Cerebellar nuclear complex (tissue), 1 donor: ENCODE measurements at places on chromosomes 4 and X.

- DNase-seq: no peak
Measured at GRCh38 chr4:72969976-72970375, 99.5 kb downstream of the COX18 start.

GRCh38 chrX:150504397-150505182 lies 63.8 kb upstream of the MTM1 start:
- DNase-seq: no peak

- DNase-seq: no peak
Measured at GRCh38 chr4:168574581-168575295, 77.9 kb downstream of the PALLD start.

- no peak for DNase-seq
Measured at GRCh38 chr4:11393551-11393950, 35.1 kb downstream of the HS3ST1 start.

DNA sequence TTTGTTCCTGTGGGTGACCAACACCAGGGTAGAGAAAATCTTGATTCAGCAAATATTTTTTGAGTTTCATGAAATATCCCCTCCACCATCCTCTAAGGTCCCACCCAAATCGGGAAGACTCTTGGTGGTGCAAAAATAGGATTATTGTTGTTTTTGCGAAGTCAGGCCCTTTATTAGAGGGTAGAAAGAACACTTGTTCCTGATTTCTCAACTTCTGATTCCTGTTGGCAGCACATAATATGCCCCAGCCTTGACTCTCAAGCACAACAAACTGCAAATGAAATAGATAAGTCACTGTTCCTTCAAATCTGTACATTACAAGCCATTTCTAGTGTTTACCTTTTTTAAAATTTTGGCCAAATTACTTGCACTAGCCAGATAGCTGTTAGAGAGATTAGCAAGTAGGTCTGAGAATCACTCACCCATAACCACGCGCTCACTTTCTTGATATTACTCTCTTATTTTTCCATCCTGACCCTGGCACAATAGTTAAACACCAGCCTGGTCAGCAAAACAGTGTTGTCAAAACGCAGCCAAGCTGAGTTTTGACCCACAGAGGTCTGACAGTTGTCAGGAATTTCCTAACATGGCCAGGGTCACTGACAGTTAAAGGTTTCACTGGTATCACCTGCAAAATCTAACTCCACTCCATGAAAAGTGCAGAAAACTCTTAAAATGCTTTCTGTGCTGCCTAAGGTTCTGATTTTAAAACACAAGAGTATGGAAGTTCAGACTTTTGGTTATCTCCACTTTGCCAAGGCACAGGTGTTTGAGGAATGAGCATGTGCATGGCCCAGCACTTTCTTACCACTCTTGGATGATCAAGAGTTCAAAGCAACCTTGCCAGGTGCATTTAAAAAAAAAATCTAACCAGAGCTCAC lies 69.8 kb downstream of the RBM47 start:
- no peak for DNase-seq

- no peak for DNase-seq
Measured at GRCh38 chrX:139692908-139693307, 15.1 kb downstream of the MCF2 start.

DNA sequence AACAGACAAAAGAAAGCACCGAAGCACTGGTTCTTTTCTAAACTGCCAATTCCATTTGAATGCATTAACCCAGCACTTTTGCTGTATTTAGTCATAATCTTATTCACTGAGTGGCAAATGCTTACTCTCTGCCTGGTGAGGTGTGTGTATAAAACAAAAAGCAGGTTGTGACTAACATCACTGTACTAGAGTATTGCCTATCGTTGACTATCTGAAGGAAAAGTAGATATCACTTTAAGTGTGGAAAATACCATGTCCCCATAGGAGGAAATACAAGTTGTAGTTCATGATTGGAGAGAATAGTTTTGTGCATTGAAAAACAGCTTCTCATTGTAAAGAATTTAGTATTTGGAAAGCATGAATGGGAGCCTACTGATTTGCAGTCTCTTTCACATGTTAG lies 2.7 kb downstream of the PDLIM5 start:
- DNase-seq: no peak

GRCh38 chrX:26219351-26219750 lies 3.4 kb downstream of the MAGEB5 start:
- DNase-seq: no peak

DNA sequence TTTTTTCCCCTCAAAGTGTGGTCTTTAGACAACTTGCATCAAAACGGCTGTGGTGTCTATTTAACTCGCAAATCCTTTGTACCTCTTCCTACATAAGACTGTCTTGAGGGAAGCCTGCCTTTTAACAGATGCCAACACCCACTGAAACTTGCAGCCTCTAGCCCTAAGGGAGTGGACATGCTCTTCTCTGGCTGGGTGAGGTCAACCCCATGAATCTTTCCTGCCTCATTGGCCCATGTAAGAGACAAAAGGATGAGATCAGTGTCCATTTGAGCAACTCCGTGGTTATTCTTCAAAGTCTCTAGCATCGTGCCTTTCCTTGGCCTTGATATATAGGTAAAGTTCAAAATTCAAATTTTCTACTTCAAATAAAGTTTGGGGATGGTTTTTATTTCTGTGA lies 134.7 kb downstream of the SHROOM3 start:
- no peak for DNase-seq

- no peak for DNase-seq
Measured at GRCh38 chr4:60201052-60201673, 999.0 kb upstream of the ADGRL3 start.

DNA sequence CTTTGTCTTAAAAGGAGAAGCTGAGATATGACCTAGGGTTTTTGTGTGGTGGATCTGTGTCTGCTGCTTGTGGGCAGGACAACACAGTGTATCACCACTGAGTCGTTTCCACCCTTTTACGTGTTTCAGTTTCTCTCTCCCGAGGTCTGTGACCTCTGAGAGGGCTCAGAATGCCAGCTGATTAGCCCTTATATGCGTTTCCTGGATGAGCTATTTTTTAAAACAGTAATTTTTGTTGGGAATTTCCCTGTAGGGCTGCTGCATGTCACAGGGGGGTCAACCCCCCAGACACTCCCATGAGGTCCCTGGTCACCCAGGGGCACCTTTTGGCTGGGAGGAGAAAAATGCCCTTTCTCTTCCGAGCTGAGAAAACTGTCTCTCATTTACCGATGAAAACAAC lies 170.4 kb upstream of the CASK start:
- DNase-seq: no peak

DNA sequence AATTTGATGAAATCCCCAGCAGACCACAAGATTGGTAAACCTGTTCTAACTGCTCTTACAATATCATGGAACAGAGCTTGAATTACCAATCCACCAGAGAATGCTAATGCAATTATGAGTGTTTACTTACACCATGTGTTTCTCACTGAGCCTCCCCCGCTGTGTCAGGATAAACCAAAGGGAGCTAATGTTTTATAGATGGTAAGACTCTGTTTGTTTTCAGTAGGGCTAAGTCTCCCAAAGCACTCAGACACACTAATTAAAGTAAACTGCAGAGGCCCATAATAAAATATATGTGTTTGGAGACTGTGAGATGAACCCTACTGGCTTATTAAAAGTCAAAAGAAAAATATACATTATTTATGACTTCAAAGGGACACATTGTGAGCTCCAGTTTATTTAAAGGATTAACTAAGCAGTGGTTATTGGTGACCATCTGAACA lies 261.7 kb upstream of the FAM241A start:
- no peak for DNase-seq

DNA sequence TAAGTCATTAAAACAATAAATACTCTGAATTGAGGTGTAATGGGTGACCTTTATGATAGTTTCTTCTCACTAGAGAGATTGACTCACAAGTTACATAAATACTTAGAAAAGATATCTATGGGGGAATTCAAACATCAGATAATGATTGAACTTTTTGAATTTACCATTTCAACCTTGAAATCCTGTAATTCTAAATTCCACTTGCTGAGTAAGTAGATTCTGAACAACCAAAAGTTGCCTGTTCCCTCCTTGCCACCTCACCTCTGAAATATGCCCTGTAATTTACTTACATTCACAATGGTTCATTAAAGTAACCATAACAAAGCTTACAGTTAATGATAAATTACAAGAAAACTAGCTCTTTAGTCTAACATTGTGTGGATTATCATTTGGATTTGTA lies 43.3 kb upstream of the SLC39A8 start:
- DNase-seq: no peak

- no peak for DNase-seq
Measured at GRCh38 chrX:13094374-13094773, 50.0 kb upstream of the FAM9C start.

DNA sequence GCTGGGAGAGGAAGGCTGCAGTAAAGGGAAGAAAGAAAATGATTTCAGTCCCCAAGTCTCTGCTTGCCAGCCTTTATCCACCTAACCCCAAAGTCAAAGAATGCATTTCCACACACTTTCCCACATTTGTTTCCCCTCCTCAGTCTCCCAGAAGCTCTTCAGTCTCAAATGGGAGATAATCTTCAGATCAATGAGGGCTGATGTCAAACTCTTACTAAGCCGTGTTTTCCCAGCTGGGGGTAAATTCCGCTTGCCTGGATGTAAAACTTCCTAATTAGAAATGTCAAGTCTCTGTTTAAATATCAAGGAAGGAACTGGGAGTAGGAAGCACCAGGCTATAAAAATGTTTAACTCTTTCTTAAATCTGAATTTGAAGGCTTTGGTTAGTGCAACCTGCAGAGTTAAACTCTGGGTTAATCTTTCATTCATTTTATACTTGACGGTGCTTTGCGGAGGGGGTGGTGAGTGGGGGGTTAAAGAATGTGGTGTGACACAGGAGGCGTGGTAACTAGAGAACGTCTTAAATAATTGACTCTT lies 601.4 kb upstream of the ACTRT1 start:
- DNase-seq: no peak

GRCh38 chrX:154908821-154909220 lies 22.7 kb downstream of the F8A1 start:
- no peak for DNase-seq

DNA sequence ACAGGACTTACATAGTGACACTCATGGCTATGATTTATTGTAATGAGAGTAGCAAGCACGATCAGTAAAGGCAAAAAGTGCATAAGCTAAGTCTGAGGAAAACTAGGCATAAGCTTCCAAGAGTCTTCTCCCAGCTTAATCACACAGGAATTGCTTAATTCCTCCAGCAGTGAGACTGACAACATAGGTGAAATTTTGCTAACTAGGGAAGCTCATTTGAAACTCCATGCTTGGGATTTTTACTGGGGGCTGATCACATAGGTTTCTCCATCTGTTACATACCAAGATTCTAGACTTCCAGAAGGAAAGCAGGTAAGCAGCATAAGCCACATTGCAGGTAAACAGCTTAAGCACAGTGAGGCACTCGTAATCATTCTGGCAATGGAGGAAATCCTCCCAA lies 71.8 kb upstream of the FHDC1 start:
- no peak for DNase-seq
